ENCODE measurements at places on chromosomes 3 and 15.

DNA sequence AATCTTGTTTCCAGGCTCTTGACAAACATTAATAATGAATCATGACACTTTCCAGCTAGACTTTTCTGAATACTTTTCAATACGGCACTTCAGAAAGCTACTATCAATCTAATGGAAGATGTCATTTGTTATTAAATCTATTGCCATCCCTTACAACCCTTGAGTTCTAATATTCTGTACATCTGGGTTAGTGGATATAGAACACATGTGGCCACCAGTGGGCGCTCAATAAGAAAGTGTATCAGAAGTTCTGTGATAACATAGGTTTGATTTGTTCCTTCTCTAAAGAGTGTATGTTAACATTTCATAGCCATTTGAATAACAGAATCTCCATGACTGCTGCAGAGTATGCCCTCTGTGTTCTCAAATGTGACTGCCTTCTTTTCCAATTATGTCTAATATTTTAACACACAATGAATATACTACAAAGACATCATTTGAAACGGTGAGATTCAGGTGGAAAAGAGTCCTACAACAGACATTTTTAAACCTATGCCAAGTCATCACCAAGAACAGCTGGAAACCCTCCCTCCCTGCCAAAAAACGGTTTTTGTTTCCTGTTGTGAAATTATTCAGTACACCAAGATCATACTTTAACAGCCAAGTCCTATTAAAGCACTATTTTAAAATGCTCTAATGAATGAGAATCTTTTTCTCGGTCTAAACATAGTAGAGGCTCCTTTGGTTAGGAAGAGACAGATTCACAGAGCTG, 22.2 kb downstream of the ALDH1A2 start:
- peak; percentile 48 for DNase-seq

GRCh38 chr3:8464668-8465067, 37.0 kb upstream of the LMCD1 start:
- peak; percentile 26 for DNase-seq

- DNase-seq, result no peak
Measured at GRCh38 chr3:49279376-49279775, 2.3 kb upstream of the C3orf62 start.

DNA sequence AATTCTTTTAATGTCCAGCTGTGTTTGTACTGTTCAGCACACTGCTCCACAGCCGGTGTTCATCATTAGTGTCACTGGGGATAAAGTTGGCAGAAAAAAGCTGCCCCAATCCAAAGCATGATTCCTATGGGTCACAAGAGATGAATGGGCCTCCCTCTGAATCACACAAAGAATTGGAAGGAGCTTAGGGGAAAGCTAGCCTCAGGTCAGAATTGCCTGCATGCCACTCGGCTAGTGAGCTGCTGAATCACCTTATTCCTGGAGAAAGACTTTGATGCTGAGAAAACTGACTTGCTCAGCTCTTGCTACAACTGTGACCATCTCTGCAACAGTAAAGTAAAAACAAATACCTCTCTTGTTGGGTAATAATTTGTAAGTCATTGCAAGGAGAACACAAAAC, 3.5 kb downstream of the CCK start:
- DNase-seq, result peak; percentile 70

DNA sequence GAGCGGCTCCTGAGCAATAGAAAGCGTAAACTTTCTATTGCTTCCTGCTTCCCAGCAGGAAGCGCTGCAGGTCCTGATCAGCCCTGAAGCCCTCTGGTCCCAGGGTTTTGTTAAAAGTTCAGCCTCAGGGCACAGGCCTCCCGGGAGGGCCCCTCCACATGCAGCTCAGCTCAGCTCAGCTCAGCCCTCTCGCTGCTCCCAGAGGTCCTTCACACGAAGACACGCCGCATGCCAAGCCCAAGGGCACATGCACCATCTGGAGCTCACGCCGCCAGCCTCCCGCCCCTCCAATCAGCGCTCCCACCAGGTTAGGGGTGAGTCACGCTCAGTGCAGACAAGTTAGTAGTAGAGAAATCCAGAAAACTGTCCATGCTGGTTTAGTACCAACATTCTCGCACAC, 12.7 kb downstream of the TKT start:
- peak; percentile 88 for DNase-seq

- DNase-seq, result no peak
Measured at GRCh38 chr3:4231041-4231440, 72.1 kb upstream of the SETMAR start.

DNA sequence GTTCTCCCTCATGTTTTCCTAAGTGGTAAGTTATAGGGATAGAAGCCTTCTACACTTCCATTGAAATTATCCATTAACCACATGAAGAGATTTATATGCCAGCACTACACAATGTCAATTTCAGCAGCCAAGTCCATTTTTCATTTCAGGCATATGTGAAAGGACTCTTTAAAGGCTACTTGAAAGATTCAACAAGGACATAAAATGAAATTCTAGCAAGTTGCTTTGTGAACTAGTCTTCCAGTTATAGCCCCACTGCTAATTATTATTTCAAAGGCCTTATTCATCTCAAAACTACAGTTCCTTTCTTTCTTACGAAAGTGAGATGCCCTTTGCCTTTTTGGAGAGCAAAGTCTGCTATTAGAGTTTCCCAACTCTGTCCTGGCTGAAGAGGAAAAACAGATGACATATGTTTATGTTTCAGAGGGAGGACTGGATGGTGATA, 66.0 kb upstream of the SLC2A2 start:
- DNase-seq, result no peak

DNA sequence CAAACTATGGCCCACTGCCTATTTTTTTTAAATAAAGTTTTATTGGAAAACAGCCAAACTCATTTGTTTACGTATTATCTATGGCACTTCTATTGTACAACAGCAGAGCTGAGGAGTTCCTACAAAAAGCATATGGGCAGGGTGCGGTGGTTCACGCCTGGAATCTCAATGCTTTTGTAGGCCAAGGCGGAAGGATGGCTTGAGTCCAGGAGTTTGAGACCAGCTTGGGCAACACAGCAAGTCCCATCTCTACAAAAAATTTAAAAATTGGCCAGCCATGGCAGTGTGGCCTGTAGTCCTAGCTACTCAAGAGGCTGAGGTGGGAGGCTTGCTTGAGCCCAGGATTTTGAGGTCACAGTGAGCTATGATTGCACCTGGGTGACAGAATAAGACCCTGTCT, 142.3 kb downstream of the RORA start:
- DNase-seq, result no peak

DNA sequence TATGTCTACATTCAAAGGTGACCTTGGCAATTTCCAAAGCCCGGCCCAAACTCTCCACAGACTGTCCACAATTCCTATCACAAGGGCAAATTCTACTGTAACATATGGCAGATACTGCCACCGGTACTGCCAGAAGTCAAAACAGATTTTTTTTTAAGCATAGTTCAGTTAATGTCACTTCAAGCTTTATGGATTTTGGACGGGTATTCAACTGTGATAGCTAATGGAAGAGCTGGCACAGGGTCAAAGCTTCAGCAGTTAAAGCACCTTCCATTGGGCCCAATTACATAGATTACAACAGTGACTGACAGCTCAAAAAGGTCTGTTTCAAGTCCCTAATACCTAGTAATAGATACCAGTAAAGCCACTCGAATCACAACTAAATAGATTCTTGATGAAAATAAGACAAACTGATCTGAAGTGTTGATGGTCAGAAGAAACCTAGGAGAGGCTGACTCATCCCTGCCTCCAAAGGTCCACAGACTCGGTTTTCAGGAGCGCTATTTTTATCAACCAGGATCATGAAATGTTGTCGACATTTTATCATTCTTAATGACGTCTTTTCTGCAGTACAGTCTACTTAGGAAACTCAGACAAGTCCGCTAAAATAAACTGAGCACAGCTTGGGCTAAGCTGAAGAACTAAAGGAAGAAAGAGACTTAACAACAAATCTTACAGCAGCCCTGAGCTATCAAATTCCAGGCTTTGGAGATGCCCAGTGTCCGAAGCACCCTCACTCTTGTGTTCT, 38.7 kb downstream of the ANXA2 start:
- DNase-seq, result peak; percentile 95

GRCh38 chr3:44070841-44071546, 170.7 kb upstream of the TOPAZ1 start:
- no peak for DNase-seq

- peak; percentile 74 for DNase-seq
Measured at GRCh38 chr3:135159681-135160247, 364.7 kb downstream of the EPHB1 start.

GRCh38 chr3:194003114-194004057, 132.6 kb upstream of the HES1 start:
- peak; percentile 97 for DNase-seq

DNA sequence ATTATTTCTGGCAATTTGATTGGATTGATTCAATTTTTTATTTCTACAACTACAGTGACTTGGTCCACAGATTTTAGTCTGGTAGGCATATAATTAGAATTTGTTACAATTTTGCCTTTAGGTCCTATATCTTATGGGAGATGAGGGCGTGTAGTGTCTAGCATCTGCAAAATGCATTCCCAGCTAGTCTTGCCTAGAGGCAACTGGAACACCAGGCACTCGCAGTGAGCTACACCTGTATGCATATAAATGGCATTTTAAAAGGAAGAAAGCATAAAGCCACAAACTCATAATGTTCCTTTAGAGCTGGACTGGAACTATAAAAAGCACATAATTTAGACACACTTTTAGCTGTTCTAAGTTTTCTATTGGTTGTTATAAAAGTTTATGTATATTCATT, 17.9 kb upstream of the SPPL2A start:
- DNase-seq, result peak; percentile 34

GRCh38 chr15:81016489-81017068, 15.9 kb downstream of the TLNRD1 start:
- no peak for DNase-seq

- peak; percentile 80 for DNase-seq
Measured at GRCh38 chr3:111859061-111859973, at the start of gene PHLDB2. PHLDB2 (plus strand) TSS chr3:111859265; CDS start chr3:111884078, 24,813 bp downstream.

GRCh38 chr3:167728176-167728575, 6.5 kb downstream of the PDCD10 start:
- no peak for DNase-seq

DNA sequence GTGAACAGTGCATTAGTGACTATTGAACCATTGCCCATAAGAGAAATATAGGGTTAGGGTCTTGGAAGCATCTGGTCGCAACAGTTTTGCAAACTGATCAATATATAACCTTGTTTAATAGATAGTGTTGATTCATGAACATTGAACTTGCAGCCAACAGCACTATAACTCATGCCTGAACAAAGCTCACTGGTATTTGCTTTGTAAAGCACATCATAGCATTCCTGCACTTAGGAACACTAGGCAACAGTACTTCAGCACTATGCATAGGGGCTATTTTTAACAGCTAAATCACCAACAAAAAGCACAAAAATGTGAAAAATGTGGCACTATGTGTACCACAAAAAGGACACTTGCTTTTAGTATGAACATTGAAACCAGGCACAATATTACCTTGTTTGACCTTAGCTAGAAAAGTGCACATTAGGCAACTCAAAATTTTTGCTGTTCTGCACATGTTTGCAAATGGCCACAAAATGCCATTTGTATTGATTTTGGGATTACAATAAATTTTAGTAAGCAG, 68.0 kb downstream of the OXNAD1 start:
- DNase-seq, result no peak

- peak; percentile 87 for DNase-seq
Measured at GRCh38 chr3:159030138-159030670, 228.3 kb downstream of the MFSD1 start.

GRCh38 chr15:93823971-93824913, 407.1 kb upstream of the MCTP2 start:
- DNase-seq, result no peak

- peak; percentile 53 for DNase-seq
Measured at GRCh38 chr3:192570821-192571791, 156.2 kb downstream of the FGF12 start.

GRCh38 chr15:91688811-91689210, 164.7 kb upstream of the SLCO3A1 start:
- no peak for DNase-seq

- no peak for DNase-seq
Measured at GRCh38 chr3:32430900-32431299, 39.2 kb downstream of the CMTM7 start.

- DNase-seq, result no peak
Measured at GRCh38 chr15:24966364-24967103, 11.7 kb downstream of the SNRPN start.

GRCh38 chr3:187016639-187017345, 86.5 kb downstream of the ST6GAL1 start:
- DNase-seq, result no peak

GRCh38 chr15:95880630-95881029, 449.9 kb upstream of the NR2F2 start:
- no peak for DNase-seq

DNA sequence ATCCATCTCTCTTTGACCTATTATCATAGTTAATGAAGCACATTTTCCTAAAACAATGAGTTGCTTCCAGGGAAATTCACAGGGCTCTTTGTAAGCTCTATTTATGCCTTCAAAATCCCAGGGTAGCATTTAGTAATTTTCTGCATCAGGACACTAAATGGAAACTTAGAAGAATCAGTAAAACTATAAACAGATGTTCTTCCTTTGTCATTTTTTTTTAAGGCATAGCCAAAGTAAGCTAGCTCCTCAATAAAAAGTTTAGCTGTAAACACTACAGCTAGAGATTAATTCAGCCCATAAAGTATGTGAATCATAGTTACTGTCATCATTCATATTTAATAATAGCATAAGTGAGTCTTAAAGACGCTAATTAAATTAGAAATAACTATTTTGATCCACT, 79.3 kb downstream of the RPL22L1 start:
- DNase-seq, result no peak

- no peak for DNase-seq
Measured at GRCh38 chr3:65888980-65889706, 149.6 kb downstream of the MAGI1 start.

GRCh38 chr3:112304611-112305010, 10.6 kb upstream of the SLC9C1 start:
- no peak for DNase-seq

- DNase-seq, result peak; percentile 70
Measured at GRCh38 chr3:13648060-13649001, 99.4 kb downstream of the FBLN2 start.

DNA sequence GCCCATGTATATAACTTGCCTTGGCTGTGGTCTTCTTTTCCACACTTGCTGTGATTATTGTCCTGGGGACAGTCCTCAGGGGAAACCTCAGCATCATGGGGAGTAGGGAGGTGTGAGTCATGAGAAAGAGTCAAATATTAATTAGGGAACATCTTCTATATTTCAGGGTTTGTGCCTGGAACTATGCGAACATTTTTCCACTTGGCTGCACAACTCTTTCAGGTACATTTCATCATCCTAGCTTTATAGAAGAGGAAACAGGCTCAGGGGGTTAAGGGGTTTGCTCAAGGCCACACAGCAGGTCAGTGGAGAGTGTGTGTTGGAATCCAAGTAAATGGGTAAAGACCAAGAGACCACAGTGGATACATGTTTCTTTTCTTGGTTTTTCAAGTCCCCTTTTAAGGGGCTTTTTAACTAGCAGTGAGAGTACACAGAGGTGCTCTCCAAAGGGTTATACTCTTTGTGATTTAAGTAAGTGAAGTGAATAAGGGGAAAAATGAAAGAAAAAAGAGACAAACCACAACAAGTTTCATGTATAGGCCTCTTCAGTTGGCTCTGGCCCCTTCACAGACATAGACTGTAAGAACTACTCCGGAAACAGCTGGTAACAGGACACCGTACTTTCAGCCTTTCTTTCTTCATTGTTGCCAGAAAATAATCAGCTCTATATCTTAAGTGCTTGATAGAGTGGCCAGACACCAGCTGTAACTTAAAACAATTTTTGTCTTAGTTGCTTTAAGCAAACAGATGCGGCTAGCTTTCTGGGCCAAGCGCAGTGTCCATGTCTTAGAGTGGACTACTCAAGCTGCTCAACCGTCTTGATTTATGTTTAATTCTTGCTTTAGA, 64.6 kb downstream of the EEFSEC start:
- DNase-seq, result peak; percentile 12
